CD4-positive, alpha-beta T cell treated with Interleukin-15 for 4 hours (primary cell): ENCODE measurements at places on chromosomes 6 and 20.

- DNase-seq: no peak
Measured at GRCh38 chr6:141439513-141439912, 693.2 kb upstream of the GJE1 start.

GRCh38 chr6:4603291-4603690 lies 172.9 kb upstream of the CDYL start:
- no peak for DNase-seq

DNA sequence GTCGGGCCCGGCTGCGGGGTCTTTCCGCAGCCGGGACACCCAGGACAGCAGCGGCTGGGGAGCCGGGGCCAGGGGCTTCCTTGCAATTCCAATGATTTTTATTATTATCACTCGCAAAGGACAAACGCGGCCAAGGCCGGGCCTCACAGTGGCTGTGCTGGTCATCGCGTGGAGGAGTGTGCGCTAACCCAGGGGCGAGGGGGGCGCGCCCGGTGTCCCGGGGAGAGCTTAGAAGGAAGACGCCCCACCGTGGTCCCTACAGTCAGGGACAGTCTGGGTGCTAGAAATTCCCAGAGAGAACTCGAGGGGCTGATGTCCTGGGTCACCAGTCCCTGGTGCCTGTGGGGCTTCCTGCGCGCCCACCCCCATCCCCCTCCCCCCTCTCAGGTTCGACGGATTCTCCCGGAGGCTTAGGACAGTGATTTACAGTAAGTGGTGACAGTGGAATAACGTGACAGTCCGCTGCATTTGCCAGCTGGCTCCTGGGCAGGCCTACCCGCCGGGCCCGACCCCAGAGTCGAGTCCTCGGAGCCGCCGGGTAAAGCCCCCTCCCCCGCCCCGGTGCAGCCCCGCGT lies 9.5 kb downstream of the FOXC1 start:
- no peak for DNase-seq

DNA sequence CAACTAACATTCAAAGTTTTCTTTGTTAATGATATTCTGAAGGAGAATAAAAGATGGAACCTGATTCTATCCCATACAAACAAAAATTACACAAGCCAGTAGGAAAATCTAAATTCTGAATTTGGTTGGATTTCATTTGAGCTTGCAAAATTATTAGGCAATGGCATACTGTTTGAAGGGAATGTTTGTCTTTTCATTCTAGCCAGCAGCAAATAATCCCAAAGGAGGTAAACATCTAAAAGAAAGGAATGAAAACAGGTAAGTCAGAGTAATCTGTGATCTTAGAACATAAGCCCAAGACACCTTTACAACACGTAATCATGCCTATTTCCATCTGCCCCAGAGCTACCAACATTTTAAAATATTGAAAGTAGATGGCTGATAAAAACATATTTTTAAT lies 482.1 kb upstream of the CITED2 start:
- DNase-seq: no peak

- DNase-seq: peak; percentile 75
Measured at GRCh38 chr6:32970413-32971241, 2.2 kb downstream of the BRD2 start.

DNA sequence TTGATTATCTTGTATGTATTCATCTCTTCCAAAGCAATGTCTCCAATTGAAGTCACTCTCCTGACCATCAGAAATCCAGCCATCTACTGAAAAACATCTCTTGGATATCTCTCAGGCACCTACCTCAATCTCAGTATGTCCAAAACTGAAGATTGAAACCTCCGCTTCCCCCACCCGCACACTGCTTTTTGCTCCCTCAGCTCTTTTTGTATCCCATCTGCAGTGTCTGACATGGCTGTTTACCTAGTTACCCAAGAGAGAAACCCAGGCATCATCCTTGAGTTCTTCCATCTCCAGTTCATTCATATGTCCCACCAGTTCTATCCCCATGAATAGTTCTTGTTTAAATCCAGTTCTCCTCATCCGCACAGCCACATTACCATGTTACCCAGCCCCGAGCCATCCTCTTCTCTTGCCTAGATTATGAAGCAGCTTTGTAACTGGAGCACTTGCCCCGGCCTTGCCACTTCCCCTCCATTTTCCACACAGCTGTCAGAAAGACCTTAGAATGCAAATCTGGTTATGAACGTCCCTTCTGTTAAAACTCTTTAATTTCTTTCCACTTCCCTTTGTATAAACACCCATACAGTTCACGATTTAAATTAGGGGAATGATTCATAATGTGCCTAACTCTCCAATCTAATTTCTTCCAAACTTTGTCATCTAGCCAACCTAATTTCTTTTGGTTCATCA lies 40.5 kb upstream of the GCLC start:
- no peak for DNase-seq

GRCh38 chr6:70669133-70669532 lies 1.4 kb downstream of the SMAP1 start:
- DNase-seq: no peak

DNA sequence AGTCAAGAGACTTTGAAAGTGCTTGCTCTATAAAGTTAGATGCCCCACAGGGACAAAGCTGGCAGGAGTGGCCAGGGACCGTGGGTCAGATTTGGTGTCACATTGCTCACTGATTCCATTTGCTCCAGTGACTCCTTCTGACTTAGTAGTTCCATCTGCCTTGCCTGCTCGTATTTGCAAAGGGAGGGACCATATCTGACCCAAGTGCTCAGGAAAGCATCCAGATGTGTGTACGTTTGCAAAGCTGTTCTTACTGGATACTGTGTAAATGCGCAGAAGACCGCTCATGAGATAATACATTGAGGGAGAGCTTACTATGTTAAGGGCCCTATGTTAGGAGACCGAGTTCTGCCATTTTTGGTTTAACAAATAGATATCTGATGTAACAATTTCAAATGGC lies 21.2 kb upstream of the CCN6 start:
- no peak for DNase-seq

DNA sequence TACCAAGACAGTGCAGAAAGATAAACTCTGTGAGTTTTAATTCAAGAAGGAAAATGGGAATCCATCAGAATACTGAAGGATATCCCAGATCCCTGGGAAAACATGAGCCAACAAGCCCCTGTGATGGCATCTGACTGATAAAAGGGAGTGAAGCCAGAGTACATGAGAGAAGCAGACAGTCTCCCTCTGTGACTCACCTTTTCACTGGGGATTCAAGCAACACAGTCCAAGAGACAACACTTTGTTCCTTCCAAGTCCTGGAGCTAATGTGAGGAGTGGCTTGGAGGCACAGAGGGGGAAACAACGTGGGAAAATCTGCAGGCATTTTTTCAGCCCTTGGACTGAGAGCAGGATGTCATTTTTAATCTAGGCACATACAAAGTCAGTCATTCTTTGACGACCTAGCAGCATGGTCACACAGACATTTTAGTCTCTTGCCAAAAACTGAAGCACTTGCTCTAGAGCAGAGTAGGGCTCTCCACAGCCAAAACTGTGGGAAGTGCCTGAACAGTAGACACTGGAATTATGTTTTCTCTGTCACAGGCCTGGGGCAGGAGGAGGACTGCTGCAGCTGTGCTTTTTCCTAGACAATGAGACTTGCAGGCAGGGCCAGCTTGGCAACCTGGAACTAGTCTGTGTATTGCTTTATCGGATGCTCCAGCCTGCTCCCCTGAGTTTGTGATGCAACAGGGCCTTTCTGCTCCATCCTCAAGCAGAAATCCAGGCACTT lies 465.0 kb upstream of the GJE1 start:
- DNase-seq: no peak

DNA sequence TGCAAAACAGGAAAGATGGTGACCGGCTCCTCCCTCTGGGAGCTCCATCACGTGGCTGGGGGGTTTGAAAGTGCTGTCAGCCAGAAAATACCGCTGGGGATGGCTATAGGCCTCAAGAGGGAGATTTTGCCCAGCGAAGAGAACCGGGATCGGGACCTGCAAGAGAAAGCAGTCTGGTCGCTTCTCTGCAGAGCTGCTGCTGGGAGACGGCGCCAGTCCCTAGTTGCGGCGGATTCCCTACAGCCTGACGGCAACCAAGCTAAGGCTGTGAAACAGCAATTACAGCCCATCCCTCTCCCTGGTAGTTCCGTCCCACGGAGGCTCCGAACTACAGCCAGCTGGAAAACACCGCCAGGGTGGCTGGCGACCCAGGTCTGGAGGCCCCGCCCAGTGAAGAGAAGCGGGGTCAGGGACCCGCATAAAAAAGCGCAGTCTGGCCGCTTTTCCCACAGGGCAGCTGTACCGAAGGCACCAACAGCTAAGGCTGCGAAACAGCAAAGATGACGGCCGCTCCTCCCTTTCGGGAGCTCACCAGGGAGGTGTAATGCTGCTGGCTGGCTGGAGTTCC lies 238.1 kb upstream of the IRAK1BP1 start:
- DNase-seq: no peak

DNA sequence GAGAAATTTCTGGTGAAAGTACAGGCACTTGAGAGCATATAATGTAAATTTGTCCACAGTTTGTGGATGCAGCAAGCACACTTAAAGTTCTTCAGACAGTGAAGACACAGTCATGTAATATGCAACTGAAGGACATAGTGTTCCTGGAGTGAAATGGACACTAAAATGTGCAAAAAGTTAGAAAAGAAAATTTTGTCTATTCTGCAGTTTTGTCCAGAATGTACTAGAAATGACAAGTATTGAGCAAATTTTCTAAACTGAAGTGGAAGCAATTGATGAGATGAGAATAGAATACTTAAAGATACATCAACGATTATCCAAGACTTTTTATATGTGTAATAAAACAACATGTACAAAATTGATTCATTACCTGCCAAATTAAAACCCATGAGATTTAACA lies 647.0 kb upstream of the IMPG1 start:
- DNase-seq: no peak
